ENCODE measurements at places on chromosomes 3 and 15. TPM values are rescaled to one million over a fixed set of nuclear protein-coding genes. Genes with fewer than 3 reads are reported as not detected.

The ZKSCAN7 gene
- 9.1 TPM for total RNA-seq

The SUSD5 gene
- 3.5 TPM for total RNA-seq

The CPA3 gene
- 10.2 TPM for total RNA-seq

The RPUSD3 gene
- total RNA-seq, result 23.5 TPM

The GPR62 gene
- total RNA-seq, result 0.41 TPM

The AGTR1 gene
- 2.2 TPM for total RNA-seq

The MYEF2 gene
- 10.6 TPM for total RNA-seq

The PROS1 gene
- 43.9 TPM for total RNA-seq

The XRN1 gene
- total RNA-seq, result 58.0 TPM

The TYRO3 gene
- total RNA-seq, result 12.9 TPM

The ARGFX gene
- total RNA-seq, result not detected

The DPPA2 gene
- not detected for total RNA-seq

The CNTN4 gene
- 34.3 TPM for total RNA-seq

The ACTC1 gene
- 1,740 TPM for total RNA-seq

The RETNLB gene
- not detected for total RNA-seq

The AMT gene
- total RNA-seq, result 8.6 TPM

The FMN1 gene
- 5.3 TPM for total RNA-seq

The SYNPR gene
- total RNA-seq, result not detected

The SEMA3B gene
- 45.2 TPM for total RNA-seq

The CLDN18 gene
- 0.62 TPM for total RNA-seq

The SIDT1 gene
- total RNA-seq, result 3.1 TPM

All from tongue (tissue), 3 donors.